ENCODE measurements at places on chromosomes 1 and 21.

- no peak for DNase-seq
These were observed 1.2 kb upstream of the XPR1 start for GRCh38 chr1:180630408-180631193.

GRCh38 chr1:165632491-165632890 is 1.5 kb downstream of the MGST3 start:
- DNase-seq, result no peak

DNA sequence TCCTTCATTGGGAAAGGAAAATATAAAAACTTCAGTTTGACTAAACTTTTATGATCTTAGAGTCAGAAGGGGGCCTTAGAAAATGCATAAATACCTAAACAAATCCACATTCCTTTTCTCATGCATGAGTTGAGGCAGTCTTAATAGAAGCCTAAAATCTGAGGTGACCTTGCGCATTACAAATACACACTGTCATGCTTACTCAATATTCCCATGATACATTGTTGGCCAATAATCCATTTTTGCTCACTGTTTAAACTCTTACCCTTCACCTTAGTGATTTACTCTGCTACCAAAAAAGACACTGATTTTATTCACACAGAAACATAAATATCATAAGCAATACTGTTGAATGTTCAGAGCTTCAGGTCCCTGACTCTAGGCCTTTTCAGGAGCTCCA is 19.1 kb upstream of the TMCO1 start:
- no peak for DNase-seq

DNA sequence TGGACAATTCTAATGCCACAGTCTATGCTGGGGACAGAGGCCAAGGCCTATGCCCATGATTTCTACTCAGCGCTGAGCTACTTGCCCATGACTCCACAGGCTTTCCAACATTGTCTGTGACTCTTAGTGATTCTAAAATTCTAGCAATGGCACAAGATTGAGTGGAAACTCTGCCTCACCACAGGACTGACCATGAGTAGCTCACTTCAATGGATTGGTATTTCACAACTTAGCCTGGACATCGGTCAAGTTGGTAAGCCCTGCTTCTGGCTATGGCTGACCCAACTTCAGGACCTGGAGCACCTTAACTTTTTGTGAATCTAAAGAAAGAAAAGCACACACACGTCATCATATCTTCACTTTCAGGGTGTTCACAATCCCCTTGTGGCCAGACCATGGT is 255.1 kb downstream of the SDCCAG8 start:
- DNase-seq, result no peak

- no peak for DNase-seq
These were observed 39.3 kb upstream of the ZBTB18 start for GRCh38 chr1:244011786-244012185.

DNA sequence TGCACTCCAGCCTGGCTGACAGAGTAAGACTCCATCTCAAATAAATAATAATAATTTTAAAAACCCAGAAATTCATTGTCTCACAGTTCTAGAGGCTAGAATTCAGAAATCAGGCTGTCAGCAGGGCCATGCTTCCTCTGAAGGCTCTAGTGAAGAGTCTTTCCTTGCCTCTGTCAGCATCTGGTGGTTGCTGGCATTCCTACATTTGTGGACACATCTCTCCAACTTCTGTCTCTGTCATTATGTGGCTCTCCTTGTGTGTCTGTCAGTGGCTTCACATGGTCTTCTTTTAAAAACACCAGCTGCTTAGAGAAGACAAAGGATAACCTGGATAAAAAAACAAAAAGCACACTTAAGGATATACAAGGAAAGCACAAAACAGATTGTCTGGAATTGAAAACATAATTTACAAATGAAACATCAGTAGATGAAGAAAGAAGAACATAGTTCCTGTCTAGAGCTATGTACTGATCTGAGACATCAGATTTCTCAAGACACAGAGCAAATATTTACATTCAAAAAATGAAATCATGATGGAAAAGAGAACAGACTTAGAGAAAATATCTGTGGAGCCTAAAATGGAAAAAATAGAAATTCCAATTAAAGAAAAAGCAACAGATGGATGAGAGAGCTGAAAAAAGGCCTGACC is 32.7 kb upstream of the ASB17 start:
- no peak for DNase-seq
